AG04449 (cell line): ENCODE measurements at places on chromosomes 12 and 14.

- no peak for DNase-seq
Measured at GRCh38 chr12:87782838-87783237, 246.4 kb downstream of the C12orf50 start.

DNA sequence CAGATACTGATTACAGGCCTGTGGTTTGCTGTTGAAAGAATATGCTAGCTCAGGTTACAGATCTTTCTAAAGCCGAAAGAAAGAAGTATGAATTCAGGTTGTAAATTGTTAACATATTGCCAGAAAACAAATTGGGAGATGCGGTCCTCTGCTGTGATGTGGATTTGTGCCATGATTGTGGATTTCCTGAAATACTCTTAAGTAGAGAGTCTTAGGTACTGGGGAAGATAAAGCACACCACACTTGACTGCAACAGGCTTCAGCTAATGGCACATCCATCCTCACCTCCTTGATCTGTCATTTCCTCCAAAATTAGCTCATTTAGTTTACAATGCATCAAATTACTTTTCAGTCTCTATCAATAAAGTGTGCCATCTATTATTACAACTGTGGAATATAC, 279.2 kb downstream of the SYT1 start:
- DNase-seq: no peak

DNA sequence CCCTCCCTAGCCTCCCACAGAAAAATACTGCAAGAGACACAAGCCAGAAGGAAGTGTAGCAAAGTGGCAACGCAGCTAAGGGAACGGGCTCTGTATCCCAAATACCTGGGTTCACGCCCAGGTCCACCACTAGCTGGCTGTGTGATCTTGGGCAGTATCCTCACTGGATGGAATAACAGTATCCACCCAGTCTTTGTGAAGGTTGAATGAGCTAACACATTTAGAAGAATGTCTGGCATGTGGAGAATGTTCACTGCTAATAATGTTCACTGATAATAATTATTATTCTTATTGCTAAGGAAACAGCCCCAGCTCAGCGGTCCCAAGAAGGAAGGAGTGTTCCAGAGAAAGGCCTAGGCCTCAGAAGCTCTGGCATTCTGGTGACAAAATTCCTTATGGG, 70.9 kb downstream of the VWF start:
- no peak for DNase-seq

DNA sequence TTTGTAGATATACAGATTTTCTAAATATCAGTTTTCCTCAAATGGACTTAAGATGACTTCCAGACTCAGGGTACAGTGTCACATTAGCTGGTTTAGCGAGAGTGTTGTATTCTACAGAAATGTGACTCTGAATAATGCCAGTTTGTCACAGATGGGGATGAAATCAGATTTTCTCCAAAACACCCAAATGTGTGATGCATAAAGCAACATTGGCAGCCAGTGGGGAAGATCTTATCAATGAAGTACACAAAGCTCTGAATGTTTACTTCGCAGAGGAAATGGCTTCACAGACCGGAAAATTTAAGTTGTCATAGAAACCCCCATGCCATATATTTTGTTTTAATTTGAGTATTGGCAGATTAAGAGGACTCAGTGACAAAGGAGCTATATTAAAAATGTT, 29.9 kb downstream of the ANO4 start:
- no peak for DNase-seq

- no peak for DNase-seq
Measured at GRCh38 chr12:8852119-8852518, 29.7 kb downstream of the A2ML1 start.

- DNase-seq: no peak
Measured at GRCh38 chr12:108814462-108815211, 42.7 kb downstream of the SSH1 start.

DNA sequence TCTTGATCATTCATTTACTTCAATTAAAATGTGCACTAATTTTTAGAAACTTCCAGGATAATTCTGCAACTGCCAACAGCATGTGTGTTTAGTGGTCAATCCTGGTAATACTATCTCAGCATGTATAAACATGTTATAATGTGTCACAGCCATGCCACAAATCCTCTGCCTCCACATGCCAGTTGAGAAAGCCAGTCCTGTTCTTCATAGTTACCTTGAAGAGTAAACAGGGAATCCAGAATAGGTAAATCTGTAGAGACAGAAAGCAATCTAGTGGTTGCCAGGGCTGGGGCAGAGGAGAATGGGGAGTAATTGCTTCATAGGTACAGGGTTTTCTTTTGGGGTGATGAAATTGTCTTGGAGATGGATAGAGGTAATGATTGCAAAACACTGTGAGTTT, 85.9 kb downstream of the ARMH4 start:
- no peak for DNase-seq

GRCh38 chr14:61569308-61569707, 126.0 kb upstream of the HIF1A start:
- DNase-seq: no peak

DNA sequence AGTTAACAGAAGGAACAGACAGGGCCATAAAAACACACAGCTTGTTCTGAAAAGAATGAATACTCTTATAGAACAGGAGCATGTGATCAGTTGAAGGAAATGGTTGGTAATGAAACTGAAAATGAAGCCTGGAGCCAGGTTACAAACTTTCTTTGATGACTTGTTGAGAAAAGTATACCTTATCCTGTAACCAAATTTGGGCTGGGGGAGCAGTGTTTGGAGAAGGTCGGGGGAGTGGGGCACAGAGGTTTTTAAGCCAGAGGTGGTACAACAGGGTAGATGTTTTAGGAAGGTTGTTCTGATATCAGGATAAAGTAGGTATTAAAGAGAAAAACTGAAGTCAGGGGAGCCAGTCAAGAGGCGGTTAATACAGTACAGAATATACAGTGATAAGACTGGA, 8.2 kb downstream of the GOLT1B start:
- DNase-seq: no peak

GRCh38 chr12:43004908-43005307, 415.4 kb upstream of the PRICKLE1 start:
- no peak for DNase-seq

DNA sequence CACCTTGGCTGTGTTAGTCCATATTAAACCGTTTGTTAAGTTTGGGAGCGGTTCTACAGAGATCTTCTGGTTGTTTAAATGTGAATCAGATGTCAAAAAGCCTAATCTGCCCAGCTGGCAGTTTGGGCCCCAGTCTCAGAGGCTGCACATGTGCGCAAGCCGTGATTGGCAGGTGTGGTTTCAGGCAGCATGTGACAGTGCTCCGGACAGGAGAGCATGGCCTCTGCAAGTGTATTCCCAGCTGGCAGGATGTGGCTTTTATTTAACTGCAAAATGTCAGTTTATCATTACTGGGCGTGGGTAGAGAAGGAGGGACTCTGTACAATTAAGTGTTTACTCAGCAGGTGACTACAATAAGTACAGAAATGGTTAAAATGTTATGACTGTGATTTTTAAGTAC, 77.5 kb downstream of the PELI2 start:
- DNase-seq: no peak

DNA sequence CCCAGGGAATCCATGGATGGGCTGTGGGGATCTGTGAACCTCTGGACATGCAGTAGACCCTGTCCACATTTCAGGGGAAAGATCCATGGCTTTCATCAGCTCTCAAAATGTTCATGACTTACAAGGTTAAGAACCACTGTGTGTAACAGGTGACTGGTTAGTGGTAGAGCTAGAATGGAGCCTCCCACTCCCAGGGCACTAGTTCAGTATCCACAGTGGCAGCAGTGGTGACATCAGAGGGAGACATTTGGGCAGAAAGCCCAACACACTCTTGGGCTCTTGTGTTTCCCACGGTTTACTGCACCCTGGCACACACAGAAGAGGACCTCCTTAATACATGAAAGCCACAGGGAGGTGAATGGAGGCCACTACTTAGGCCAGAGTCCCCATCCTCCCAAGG, 9.1 kb downstream of the KRT74 start:
- no peak for DNase-seq

- no peak for DNase-seq
Measured at GRCh38 chr12:8913702-8914032, 642 bp upstream of the PHC1 start.

DNA sequence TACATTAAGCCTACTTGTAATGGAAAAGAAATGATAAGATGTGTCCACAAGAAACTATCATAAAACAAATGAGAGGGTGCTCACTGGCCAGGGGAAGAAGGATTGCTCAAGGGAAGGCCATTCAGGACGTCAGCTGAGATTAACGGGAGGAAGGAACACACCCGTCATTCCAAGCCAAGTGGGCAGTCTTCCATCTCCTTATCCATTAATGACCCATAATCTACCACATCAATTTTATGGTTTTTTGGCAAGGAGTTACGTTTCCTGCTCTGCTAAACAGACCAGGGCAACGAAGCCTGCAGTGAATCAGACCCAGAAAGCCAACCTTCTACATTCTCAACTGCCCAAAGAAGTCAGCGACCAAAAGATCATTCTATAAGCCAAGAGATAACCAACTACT, 25.1 kb downstream of the PRKAB1 start:
- peak; percentile 89 for DNase-seq

DNA sequence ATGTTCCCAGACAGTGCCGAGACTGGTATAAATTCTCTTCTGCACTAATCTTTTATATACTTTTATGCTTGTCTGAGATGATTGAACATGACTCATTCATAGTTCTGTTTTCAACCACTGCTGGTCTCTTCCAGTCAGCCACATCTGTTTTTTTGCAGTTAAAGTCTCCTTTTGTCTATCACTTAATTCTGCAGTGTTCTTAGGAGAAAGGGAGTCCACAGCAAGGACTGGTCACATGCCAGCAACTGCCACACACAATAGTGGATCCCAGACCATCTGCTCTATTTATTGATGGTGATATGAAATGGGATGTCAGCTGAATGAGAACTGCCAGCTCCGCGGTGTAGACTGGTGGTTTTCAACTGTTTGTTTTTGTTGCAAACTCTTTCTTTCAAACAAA, 379.8 kb downstream of the MED13L start:
- DNase-seq: no peak

GRCh38 chr14:69611172-69612013, at the start of gene SUSD6:
Gene SUSD6 (plus strand): TSS chr14:69611596. CDS start chr14:69658593, 46,997 bp downstream.
- DNase-seq: no peak

DNA sequence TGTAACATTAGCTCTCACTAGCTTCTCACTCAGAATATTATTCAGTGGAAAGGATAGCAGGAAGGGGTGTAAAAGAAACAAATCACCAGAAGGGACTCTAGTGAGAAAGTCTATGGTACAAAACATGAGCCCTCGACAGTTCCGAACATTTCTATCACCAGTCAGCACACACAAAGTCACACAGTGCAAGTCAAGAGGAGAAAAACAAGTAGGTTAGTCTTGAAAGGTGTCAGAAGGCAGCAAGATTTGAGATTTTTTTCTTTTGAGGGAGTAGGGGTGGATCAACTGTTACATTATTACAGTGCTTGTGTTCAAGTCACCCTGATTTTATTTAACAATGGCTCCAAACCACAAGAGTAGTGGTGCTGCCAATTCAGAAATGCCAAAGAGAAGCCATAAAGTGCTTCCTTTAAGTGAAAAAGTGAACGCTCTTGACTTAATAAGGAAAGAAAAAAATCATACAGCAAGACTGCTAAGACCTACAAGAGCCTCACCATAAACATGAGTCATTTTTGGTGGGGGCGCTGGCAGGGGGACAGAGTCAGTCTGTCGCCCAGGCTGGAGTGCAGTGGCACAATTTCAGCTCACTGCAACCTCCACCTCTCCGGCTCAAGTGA, 42.3 kb downstream of the GNS start:
- no peak for DNase-seq

DNA sequence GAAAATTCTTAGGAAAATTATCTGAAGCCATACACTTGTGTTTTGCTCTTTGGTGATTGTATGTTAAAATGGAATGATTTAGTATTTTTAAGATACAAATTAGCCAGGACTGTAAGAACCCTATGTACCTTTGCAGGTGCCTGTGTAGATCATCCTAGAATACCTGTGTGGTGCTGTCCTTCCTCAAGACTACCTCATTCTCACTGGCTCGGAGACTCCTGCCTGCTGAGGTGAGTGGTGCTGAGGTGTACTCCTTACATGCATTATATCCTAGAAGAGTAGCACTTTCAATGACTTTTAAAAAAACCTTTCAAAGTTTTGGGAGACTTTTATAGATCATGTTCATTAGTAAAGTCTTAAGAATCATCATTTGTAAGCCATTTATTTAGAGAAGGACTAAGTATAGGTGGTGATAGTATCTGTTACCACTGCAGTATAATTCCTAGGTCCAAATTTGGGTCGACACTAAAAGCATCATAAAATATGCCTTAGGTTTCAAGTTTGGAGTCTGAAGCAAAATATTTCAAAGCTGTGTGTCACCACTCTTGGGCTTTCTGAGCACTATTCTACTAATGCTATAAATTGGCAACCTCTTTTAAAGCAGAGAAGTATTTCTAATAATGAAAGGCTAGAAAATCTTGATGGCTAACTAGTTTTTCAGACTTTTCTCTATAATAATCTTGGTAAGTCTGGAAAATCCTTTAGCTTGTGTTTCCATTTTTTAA, 36.6 kb downstream of the RASSF8 start:
- no peak for DNase-seq

- DNase-seq: no peak
Measured at GRCh38 chr14:72975770-72976169, 49.5 kb downstream of the DCAF4 start.

- no peak for DNase-seq
Measured at GRCh38 chr14:105601360-105602242, 75.2 kb downstream of the TMEM121 start.

GRCh38 chr14:74577247-74577947, 34.6 kb downstream of the LTBP2 start:
- no peak for DNase-seq
